ENCODE measurements at places on chromosomes 2 and 18.

GRCh38 chr18:63339920-63340484, 20.4 kb upstream of the BCL2 start:
- DNase-seq: peak; percentile 33

- no peak for DNase-seq
Measured at GRCh38 chr2:26095758-26096157, 61.9 kb downstream of the RAB10 start.

DNA sequence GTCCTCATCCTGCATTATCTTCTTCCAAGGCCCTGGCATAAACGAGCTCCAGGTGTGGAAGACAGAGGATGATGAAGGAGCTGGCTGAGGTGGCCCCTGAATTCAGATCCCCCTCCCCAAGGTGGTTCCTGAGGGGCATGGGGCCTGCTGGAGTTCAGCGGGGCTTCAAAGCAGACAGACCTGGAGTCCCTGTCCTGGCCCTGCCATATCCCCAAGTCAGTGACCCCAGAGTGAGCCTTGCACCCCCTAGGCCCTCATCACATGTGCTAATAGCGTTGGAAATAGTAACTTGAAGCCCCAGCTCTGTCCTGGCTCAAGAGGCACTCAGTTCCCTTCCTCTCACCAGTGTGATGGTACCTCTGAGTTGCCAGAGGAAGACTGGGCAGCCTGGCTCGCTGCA, 172.9 kb downstream of the GALNT1 start:
- no peak for DNase-seq

DNA sequence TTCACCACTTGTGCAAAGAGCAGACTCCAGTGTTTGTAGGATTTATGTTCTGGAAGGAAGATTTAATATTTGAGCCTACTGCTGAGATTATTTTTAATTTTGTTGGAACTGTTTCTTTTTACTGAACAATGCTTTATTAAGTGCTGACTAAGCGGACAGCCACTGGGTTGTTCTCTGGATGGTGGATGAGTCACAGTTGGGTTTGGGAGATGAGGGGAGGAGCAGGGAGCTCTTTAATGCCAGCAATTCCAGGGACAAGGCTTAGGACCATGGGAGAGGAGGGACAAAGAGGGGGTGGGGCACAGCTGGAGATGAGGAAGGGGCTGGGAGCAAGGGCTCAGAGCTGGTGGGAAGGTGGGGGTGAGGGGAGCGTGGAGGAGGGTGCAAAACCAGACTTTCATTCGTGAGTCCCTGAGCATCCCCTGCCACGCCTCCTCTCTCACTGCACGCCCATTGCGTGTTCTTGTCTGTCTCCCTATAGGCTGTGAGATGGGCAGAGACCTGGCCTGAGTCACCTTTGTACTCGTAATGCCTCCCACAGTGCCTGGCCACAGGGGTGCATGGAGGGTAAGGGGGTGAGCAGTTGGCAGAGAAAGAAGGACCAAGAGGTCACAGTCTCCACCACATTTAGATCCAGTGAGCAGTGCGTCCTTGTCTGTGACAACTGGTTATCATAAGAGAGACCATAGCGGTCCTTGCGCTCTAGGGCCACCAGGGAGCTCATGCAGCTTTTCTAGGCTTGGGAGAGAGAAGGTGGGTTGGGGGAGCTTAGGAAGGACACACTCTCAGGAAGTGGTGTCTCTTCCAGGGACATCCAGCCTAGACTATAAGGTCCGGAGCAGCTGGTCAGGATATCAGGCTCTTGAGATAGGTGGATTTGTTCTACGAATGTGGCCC, 18.4 kb downstream of the SLC4A3 start:
- DNase-seq: no peak

DNA sequence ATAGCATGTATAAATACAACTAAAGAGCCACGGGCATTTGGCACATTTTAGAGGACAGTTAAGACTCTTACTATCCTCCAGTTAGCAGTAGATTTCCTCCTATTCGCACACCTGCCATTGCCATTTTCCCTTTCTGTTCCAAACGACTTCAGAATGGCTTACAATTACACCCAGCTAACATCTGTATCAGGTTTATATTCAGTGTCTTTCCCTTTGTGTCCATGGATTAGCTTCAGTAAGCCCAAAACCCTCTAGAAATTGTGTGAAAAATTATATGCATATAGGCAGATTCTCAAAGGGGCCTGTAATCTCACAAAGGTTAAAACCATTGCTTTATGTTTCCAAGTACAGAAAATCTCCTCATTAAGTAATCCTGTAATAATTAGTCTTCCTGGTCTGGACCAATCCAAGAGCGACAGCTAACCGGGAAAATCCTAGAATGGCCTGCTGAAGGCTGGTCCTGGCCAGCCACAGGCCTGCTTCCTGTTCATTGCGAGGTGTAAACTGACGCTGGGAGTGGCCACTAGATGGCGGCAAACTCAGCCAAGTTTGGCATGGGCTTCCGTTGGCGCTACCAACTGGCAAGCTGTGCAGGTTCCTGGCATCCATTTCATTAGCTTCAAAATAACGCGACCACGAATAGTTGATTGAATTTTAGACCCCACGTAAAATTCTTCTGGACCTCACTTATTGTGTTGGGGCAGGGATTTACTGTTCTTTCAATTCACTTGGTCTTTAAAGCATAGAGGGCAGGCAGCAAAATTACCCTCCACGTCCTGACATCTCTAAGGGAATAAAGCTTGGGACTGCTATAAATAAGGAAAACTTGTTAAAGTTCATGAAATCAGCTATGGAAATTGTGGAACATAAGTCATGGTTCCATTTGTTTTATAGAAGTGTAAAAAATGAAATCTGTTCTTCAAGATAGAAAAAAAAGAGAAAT, 17.1 kb downstream of the ARHGAP25 start:
- peak; percentile 83 for DNase-seq

GRCh38 chr18:26656431-26656943, 108.1 kb upstream of the KCTD1 start:
- no peak for DNase-seq

- no peak for DNase-seq
Measured at GRCh38 chr2:29719639-29720038, 201.7 kb downstream of the ALK start.

DNA sequence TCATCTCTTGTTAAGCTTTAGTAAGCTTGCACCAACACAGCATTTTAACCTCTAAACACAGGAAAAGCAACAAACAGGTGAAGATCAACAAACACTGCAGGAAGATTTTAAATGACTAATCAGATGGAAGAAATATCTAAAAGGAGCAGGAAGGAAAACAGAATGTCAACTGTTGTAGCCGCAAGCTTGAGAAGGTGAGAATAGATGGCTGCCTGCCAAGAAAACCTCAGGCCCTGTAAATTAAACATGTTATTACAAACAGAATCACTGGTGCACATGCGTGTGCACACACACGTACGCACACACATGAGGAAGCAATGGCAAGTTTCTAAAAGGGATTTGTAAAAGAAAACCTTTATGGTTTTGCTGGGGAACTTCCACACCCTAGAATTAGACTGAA, 257.8 kb upstream of the GALNT5 start:
- no peak for DNase-seq

- DNase-seq: no peak
Measured at GRCh38 chr2:436205-436604, 148.3 kb upstream of the ALKAL2 start.

Data from AML-193 (cell line).